LNCaP clone FGC (cell line): ENCODE measurements at places on chromosomes 13 and 19.

DNA sequence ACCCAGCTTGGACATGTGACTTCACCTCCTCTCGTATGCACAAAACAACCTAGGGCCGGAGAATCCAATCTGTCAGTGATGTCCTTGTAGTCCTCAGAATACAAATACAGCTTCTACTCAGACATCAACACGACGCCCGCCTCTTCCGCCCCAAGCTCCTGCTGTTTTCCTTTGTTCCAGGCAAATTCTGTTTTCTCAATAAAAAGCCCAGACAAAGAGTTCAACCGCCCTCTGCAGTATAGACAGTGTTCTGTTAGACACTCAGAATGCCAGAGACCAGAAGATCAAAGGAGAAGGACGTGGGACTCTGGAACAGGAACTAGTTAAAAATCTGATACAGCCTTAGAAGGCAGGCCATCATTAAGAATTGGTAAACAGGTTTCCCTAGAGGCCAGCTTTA is 42.0 kb upstream of the GGACT start:
- no peak for DNase-seq

DNA sequence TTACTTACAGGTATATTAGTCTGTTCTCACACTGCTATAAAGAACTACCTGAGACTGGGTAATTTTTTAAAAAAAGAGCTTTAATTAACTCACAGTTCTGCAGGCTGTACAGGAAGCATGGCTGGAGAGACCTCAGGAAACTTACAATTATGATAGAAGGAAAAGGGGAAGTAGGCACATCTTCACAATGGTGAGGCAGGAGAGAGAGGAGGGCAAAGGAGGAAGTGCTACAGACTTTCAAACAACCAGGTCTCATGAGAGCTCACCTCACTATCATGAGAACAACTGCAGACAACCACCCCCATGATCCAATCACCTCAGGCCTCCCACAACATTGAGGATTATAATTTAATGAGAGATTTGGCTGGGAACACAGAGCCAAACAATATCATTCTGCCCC is 511.7 kb downstream of the SLITRK6 start:
- no peak for DNase-seq

- DNase-seq, result no peak
These were observed 11.4 kb upstream of the ZNF135 start for GRCh38 chr19:58047672-58048071.

- no peak for DNase-seq
These were observed 15.9 kb downstream of the CYTH2 start for GRCh38 chr19:48484931-48485612.

DNA sequence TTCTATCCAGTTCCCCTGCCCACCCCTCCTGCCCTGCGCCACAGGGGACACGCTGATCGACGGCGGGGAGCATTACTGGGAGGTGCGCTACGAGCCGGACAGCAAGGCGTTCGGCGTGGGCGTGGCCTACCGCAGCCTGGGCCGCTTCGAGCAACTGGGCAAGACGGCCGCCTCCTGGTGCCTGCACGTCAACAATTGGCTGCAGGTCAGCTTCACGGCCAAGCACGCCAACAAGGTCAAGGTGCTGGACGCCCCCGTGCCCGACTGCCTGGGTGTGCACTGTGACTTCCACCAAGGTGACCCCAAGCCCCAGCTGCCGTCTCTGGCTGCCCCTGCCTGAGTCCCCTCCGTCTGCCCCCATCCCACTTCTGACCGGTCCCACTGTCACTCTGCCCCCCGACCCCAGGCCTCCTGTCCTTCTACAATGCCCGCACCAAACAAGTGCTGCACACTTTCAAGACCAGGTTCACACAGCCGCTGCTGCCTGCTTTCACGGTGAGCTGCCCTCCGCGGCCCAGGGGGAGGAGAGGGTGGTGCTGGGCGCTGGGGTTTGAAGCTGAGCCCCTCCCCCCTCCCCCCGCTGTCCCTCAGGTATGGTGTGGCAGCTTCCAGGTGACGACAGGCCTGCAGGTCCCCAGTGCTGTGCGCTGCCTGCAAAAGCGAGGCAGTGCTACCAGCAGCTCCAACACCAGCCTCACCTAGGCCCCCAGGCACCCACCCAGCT is 15.5 kb downstream of the STAP2 start:
- DNase-seq, result no peak

DNA sequence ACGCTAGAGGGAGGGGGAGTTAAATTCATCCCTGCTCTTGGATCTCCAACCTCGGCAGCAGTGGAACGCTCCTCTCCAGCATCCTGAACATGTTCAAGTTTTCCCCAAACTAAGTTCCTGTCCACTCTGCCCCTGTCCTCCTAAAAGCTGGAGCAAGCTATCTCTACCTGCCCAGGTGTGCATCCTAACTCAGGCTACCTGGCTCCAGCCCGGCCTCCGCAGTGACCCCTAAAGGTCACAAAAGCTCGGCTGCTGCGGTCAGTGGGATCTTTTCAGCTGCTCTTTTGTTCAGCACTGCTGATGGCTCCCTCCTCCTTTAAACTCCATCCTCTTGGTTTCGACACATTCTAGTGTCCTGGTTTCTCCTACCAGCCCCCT is 1.4 kb downstream of the DCUN1D2 start:
- DNase-seq, result no peak

DNA sequence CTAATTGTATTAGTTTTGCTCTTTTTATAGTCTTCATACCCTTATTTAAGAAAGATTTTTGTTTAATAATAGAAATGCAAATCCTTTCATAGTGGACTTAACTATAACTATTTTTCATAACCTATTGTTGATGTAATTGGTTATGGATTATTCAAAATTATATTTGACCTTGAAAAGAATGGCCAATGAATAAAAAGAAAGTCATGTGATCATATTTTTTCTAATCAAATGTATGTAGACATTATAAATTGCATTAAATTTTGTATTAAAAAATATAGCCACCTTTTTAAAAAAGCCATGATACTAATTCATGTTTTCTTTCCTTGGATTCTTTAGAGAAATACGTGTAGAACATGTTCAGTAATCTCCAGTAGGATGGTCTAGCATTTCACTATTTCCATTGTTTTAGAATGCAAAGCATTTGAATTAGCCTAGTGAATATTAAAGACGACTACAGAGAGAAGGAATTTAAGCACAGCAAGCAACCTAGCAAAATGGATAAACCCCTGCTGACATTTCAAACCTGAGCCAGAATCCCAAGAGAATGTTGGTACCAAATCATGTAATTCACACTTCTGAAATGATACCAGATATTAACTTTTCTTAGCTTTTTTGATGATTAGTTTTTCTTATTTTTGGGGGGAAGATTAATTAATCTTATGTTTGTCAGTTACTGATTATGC is 1297.4 kb upstream of the MIR17HG start:
- DNase-seq, result no peak

DNA sequence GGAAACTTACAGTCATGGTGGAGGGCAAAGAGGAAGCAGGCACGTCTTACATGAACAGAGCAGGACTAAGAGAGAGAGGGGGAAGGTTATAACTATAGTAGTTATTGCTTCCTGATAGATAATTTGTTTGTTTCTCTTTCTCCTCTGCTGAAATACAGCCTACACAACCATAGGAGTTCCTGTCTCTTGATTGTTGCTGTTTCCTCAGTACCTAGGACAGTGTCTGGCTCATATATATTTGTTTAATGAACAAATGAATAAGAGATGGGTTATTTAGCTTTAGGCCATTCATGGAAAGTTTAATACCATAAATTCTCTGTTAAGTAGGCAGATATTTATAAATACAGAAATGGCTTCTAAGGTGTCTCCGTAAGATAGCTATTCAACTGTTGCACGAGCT is 95.2 kb downstream of the PCCA start:
- no peak for DNase-seq

DNA sequence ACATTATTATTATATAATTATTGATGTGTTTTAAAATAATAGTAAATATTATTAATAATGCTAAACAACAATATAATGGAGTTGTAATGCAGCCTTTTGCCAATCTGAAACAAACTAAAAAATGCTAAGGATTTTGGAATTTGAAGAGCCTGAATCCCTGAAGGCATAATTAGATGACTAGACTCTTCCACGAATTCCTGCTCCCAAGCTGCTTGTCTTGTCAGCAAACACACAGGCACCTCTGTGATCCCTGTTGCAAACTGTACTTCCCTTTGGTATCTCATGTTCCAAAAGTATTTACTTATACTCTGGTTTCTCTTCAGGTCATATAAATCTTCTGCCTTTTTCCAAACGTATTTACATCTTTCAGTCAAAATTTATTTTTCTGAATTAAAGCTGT is 1862.4 kb downstream of the OLFM4 start:
- no peak for DNase-seq

GRCh38 chr13:40243047-40243446 is 423.4 kb downstream of the FOXO1 start:
- no peak for DNase-seq

DNA sequence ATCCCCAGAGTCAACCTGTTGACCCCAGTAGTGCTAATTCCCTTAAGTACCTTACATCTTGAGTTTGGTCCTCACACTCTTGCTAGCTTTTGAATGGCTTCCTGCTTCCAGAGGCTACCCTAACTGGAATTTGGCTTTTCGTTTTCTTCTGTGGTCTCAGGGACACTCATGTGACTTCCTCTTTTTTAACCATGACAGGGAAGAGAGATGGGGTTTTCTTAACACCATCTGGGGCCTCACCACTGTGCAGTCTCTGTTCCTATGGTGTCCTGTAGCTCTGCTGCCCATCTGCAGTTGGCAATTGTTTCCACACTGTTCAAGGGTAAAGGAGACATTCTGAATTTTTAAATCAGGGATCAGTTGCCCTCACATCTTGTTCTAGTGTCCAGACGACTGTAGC is 66.7 kb downstream of the SLC10A2 start:
- DNase-seq, result no peak

DNA sequence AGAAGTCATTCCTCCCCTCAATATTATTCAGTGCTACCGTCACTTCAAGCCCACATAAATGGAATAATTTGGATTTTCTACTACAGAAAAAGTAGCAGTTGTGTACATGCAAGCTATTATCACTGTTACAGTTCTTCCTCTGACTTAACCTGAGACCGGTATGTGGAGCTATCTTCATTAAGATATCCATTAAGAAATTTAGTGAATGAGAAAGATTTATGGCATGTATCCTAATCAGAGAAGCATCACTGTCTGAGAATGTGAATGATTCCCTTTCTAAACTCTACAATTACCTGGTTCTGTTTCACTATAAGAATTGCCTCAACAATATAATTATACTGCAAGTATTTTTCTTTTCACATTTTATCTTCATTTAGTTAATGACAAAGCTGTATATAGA is 278.7 kb downstream of the KLF5 start:
- no peak for DNase-seq

GRCh38 chr19:2149980-2150793 is 1.2 kb downstream of the AP3D1 start:
- DNase-seq, result no peak
